CD8-positive, alpha-beta T cell (primary cell): ENCODE measurements at places on chromosomes 3 and 15. TPM values are rescaled to one million over a fixed set of nuclear protein-coding genes. Genes with fewer than 3 reads are reported as not detected.

GRCh38 chr15:39756806-39757522 lies 25.7 kb downstream of the FSIP1 start:
- DNase-seq: peak; percentile 33

Gene CX3CR1
- total RNA-seq: 0.42 TPM

Gene C3orf85
- total RNA-seq: not detected

- DNase-seq: peak; percentile 34
Observed at GRCh38 chr3:15055019-15055557, 10.0 kb downstream of the MRPS25 start.

Gene SENP8
- total RNA-seq: not detected

GRCh38 chr15:29990035-29990434 lies 92.7 kb upstream of the GOLGA8J start:
- DNase-seq: no peak

DNA sequence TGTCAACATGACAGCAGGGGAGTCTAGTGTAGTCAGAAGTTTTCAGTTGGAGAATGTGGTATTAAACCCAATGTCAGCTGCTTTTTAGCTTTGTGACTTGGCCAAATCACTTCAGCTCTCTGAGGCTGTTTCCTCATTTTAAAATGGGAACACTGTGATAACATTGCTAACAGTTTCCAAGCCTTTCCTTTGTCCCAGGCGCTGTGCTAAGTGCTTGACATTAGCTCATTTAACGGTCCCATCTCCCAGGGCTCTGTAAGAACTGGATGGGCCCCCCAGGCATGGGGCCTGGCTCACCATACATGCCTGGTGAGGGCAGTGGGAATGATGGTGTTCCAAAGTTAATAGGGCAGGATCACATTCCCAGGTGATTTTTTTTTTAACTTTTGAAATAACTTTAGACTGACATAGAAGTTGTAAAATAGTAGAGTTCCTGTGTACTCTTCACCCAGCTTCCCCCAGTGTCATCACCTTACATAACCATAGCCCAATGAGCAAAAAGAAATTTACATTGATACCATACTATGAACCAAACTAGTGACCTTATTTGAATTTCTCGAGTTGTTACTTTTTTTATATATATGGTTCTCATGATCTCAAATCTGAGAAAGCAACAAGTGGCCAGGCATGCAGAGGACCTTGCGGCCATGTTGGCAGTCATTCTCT lies 7.7 kb downstream of the RASL12 start:
- no peak for DNase-seq

- no peak for DNase-seq
Observed at GRCh38 chr3:172150268-172150667, 110.9 kb downstream of the FNDC3B start.

DNA sequence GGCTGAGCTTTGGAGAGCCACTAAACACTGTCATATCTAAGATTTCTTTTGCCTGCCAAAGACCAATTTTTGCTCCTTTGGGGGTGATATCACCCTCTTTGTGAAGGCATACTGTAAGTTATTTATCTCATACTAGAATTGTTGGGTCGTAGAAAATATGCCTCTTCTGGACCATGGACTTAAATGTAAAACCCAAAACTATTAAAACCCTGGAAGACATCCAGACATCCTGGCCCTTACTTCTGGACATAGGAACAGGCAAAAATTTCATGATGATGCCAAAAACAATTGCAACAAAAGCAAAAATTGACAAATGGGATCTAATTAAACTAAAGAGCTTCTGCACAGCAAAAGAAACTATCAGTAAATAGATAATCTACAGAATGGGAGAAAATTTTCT lies 172.2 kb downstream of the ATG7 start:
- DNase-seq: no peak

DNA sequence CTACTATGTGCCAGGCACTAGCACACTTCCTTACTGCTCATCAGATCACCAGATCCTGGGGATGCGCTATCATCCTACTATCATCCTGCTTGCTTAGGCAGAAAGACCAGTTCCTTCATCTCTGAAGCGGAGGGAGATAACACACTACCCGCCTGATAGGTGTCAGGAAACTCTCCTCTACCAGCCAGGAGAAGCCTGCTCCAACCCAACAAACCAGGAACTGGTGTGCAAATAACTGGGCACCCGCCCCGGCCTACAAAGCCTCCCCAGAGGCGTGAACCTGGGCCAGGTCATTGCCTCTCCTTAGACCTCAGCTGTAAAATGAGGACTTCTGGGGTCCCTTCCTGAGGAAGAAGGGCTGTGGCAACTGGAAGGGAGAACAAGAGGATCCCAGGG lies 61.5 kb downstream of the HOMER2 start:
- DNase-seq: no peak

Gene MUSTN1
- total RNA-seq: 6.7 TPM

Gene SCAANT1
- not detected for total RNA-seq

GRCh38 chr3:101195951-101196713 lies 124.2 kb downstream of the IMPG2 start:
- DNase-seq: no peak

Gene CAPN3
- 6.4 TPM for total RNA-seq

GRCh38 chr15:27172821-27173220 lies 201.8 kb downstream of the GABRG3 start:
- no peak for DNase-seq

GRCh38 chr15:50126072-50126471 lies 7.0 kb upstream of the ATP8B4 start:
- DNase-seq: no peak

DNA sequence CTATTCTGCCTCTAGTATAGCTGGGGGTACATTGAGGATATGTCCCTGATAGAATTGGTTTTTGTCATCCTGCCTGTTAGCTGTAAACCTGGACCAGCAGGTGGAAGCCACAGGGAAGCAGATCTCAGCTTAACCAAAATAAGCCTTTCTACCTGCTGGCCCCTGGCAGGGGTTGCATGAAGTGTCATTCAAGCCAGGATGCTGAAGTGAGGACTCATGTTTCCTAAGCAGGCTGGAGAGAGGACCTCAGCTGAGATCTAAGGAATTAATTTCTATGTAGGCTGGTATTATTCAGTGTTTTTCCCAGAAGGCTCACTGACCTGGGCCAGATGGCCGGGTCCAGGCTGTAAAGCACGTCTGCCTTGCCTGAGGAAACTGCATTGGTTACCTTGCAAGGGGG lies 128.9 kb downstream of the MEGF11 start:
- DNase-seq: no peak

DNA sequence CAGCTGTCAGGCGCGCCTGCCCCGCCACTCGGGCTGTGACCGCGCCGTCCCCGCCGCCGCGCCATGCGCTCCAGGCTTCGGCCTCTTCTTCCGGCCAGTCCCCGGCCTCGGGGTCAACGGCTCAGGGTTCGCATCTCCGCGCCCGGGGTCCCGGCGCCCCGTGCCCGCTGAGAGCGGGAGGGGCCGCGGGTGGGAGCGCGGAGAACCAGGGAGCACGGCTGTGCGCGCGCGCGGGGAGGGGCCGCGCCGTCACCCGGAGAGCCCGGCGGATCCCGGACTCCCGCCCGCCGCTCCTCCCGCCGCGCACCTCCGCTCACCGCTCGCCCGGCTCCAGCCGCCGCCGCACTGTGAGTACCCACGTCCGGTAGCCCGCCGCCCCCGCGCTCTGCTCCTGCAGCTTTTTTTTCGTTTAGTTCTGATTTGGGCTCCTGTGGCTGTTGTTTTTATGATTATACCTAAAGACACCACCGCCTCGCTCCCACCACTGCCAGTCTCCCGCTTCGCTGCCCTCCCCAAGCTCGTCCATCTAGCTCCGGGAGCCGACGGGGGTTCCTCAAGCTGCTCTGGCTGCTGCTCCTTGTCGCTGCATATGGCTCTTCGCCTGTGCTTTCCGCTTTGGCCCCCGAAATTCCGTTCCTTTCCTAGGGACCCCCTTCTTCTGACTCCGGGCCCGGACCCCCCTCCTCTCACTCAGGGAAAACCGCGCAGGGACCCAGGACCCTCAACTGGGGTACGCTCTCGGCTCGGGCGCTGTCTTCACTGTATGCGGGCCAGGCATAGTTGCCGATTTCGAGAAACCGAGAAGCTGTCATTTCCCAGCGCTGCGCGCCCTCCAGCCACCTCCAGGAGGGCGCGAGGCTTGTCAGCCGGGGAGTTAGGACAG lies 1.8 kb upstream of the SKOR1 start:
- peak; percentile 13 for DNase-seq

Gene CPN2
- not detected for total RNA-seq

Gene ETV5
- total RNA-seq: 0.08 TPM

DNA sequence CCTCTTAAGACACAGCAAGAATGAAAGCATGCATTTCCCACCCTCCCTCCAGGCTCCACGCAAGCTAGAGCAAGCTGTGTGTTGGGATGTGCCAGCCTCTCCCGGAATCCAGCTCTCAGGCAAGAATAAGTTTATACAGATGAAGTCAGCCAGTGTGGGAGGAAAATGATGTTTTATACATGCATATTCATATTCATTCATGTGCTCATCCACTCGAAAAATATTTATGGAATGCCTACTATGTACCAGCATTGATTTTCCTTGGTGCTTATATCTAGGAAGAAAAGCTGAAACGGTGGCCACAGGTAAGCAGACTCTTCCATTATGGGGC lies 62.7 kb downstream of the KLHL6 start:
- no peak for DNase-seq

- DNase-seq: no peak
Observed at GRCh38 chr15:42289166-42289565, 15.9 kb upstream of the TMEM87A start.
